Psoas muscle (tissue), 8 donors: ENCODE measurements at places on chromosomes 6 and 20. TPM values are rescaled to one million over a fixed set of nuclear protein-coding genes. Genes with fewer than 3 reads are reported as not detected.

Gene SEMG1
- not detected for total RNA-seq

Gene GRM1
- not detected for total RNA-seq

Gene MLN
- total RNA-seq, result not detected

Gene TBX18
- 0.93 TPM for total RNA-seq

Gene SOBP
- total RNA-seq, result 26.9 TPM

Gene CTNNBL1
- total RNA-seq, result 37.9 TPM

Gene MYBL2
- not detected for total RNA-seq
